ENCODE measurements at places on chromosomes 2 and 18.

GRCh38 chr18:2847317-2848246, 776 bp downstream of the EMILIN2 start:
- peak; percentile 14 for DNase-seq

DNA sequence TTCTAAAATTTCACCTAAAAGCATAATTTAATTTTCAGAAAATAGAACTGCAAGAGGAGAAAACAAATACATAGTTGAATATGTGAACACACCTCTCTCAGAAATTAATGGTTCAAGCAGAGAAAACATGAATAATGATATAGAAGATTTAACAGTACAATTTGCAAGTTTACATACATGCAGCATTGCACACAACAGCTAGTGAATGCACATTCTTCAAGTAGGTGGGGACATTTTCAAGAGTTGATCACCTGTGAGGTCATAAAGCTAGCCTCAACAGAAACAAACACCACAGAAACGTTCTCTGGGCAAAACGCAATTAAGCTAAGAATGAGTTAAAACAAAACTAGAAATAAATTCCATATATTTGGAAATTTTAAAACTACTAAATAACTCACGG, 38.1 kb downstream of the TMEM200C start:
- DNase-seq: no peak

- no peak for DNase-seq
These were observed 9.8 kb upstream of the MREG start for GRCh38 chr2:216023055-216023648.

- no peak for DNase-seq
These were observed 209.3 kb downstream of the EIPR1 start for GRCh38 chr2:3168230-3168891.

- DNase-seq: no peak
These were observed 40.1 kb downstream of the GPD2 start for GRCh38 chr2:156476021-156476849.

Data from stimulated activated CD4-positive, alpha-beta T cell treated with anti-CD3 and anti-CD28 coated beads, Interleukin-1b, Interleukin-23, amount 100 ng/mL, for 24 hours (primary cell).